ENCODE measurements at places on chromosomes 16 and 17.

DNA sequence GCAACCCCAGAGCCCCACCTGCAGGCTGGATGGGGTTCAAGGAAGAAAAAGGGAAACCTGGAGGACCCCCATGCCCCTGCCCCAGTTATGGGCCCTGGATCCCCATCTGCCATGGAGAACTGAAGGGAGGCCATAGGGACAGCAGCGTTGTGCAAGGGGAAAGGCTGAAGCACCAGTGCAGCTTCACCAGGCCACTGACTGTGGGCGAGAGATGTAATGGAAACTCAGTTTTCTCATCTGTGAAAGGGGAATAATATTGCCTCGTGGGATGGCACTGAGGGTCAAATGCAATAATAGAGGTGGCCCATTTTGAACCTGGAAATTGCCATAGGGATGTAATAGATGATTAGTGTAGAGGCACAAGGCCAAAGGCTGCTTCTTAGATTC lies 9.9 kb upstream of the TSPOAP1 start:
- no peak for DNase-seq

DNA sequence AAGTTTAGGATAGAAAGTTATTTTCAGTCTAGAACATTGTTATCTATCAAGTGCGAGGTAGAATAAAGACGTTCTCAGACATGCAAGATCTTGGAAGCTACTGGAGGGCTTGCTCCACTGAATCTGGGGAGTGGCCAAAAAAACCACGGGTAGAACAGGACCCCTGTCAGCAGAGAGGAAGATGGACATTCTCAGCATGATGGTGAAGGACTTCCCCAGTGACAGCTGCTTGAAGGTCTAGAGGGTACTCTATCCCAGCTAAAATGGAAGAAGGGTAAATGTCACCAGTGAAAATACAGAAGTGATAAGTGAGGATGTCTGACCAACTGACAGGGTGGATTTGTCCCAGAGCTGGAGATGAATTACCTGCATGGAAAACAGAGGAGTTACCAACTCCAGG lies 10.1 kb downstream of the TNFRSF13B start:
- no peak for DNase-seq

GRCh38 chr16:88800277-88800592 lies 3.4 kb upstream of the CDT1 start:
- no peak for DNase-seq

GRCh38 chr17:10557422-10557821 lies 8.0 kb upstream of the MYH2 start:
- DNase-seq = no peak
